ENCODE measurements at places on chromosomes 3 and 15.

DNA sequence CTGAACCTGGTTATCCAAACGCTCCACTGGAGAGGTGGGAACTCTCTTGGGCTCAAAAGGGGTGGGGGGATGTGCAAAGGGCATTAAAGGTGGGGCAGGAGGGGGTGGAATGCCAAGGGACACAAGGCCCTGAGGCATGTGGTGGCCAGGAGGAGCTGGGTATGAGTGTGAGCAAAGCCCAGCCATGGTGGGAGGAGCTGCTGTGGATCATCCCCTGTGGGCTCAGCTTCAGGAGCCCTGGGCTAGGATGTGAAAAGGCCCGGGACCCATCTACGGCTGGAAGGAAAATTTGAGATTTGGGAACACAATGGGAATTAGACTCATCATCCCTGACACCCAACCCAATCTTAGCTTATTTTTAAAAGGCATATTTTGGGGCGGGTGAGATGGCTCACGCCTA, 33.3 kb downstream of the MGLL start:
- DNase-seq: no peak

DNA sequence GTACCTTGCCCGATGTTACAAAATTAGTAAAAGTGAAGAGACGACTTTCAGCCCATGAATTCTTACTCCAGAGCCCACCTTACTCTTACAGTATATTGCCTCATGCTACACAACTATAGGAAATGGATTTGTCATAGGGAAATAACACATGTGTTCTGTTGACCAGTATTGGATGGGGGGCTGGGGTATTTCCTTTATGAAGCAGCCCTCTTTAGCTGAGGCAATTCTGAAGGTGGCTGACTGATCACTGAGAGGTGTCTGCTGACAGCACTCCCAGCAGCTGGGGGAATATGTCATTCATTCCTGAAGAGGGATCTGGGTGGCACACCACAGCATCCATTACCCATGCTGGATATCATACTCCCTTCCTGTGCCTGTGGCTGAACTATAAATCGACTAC, 6.4 kb upstream of the GOLM2 start:
- no peak for DNase-seq

DNA sequence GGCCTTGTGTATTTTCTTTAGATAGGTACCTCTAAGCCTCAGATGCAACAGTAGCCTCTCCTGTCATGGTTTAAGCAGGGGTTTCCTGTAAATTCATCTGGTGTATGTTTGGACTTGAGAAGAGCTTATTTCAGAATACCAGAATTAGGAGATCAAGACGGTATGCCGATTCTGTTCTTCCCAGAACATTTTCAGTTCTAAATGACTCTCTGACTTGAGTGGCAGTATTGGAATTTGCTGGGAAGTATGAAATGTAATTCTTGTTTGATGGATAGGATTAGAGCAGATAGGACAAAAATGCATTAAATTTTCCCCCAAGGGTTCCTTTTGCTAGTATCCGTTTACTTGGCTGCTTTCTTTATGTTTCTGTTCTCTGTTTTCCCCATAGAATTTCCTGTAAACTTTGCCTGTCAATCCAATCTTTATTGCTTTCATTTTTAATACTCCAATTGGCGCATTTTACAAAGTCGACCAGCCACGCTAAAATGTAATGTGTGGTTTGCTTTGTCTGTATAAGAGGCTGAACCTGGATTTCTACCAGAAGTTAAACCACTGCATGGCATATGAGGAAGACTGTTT, 612.2 kb downstream of the RBMS3 start:
- DNase-seq: no peak

- DNase-seq: no peak
These were observed 20.1 kb downstream of the ZNF80 start for GRCh38 chr3:114217266-114217665.

DNA sequence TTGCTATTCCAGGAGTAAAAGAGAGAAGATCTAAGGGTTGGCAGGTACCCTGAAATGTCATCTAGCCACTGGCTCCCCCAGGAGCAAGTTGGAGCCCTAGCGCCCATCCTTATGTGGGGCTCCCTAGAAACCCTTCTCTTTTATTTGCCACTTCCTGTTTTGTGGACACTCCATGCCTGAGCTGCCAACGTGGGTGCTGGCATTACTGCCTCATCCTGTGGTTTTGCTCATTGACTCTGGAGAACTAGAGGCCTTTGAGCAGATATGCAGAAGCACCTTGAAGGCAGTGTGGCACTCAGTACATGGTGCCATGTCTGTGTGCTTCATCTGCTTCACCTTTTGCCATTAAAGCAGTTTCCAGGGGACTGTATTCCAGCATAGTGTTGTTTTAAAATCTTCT, 8.1 kb downstream of the EDEM1 start:
- DNase-seq: no peak

- DNase-seq: no peak
These were observed 83.0 kb downstream of the AKAP13 start for GRCh38 chr15:85463276-85463892.

Data from stimulated activated CD4-positive, alpha-beta T cell treated with anti-CD3 and anti-CD28 coated beads, TNF-alpha, amount 100 ng/mL, for 1 hour (primary cell).